ENCODE measurements at places on chromosomes 4 and X.

GRCh38 chr4:189124149-189124758 is 816.4 kb upstream of the FRG1 start:
- no peak for DNase-seq

- no peak for DNase-seq
These were observed 142.3 kb downstream of the PCDH18 start for GRCh38 chr4:137389911-137390520.

GRCh38 chr4:183175631-183176232 is 76.7 kb downstream of the WWC2 start:
- DNase-seq = no peak

- DNase-seq = no peak
These were observed 53.7 kb upstream of the TADA2B start for GRCh38 chr4:6989331-6989923.

DNA sequence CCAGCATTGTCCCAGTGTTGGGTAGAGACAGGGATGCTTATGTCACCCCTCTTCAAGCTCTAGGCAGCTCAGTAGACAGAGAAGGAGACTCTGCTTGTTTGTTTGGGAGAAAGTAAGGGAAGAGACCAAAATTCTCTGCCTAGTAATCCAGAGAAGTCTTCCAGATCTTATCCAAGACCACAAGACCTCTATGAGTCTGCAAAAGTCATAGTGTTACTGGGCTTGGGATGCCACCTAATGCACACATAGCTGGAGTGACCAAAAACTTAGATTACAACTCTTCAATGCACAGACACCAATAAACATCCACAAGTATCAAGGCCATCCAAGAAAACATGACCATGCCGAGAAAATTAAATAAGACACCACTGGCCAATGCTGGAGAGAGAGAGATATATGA is 205.5 kb downstream of the UNC5C start:
- no peak for DNase-seq

DNA sequence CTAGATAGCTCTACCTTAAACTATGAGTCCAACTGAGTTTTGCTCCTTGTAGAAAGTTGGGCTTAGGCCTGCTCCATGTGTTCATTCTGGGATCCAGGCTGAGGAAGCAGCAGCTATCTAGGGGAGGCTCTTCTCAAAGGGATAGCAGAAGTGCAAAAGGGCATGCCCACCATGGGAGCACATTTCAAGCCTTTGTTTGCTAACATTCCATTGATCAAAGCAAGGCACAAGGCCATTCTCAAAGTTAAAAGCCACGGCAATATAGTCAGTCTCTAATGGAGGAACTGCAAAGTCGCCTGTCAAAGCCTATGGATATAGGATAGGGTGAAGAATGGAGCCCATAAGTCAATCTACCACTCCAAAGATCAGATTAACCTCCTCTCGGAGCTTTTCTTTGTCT is 488.1 kb upstream of the ARX start:
- DNase-seq = no peak
